Activated CD8-positive, alpha-beta T cell treated with anti-CD3 and anti-CD28 coated beads, Interleukin-2, amount 10 ng/mL, durations not matched to agents 7 days and 5 days (primary cell): ENCODE measurements at places on chromosomes 12 and 14. TPM values are rescaled to one million over a fixed set of nuclear protein-coding genes. Genes with fewer than 3 reads are reported as not detected.
A peak's percentile ranks its signal among the peaks of the same experiment; 100 is the strongest.

- no peak overlapping the region for H3K4me3 ChIP-seq
- DNase-seq: no peak
- no peak overlapping the region for H3K27ac ChIP-seq
Measured at GRCh38 chr12:64061868-64062375, 160.2 kb downstream of the KICS2 start.

Gene ACOT6
- not detected for total RNA-seq

- H3K36me3 ChIP-seq: peaks cover 49% of the 10 kb centered on the region
- H3K4me1 ChIP-seq: peaks cover 60% of the 10 kb centered on the region
- peak overlapping the region; percentile 91 for H3K4me3 ChIP-seq
- H3K27ac ChIP-seq: peak overlapping the region; percentile 96
Measured at GRCh38 chr14:88004506-88005036, 364 bp upstream of the GPR65 start.

Gene PIANP
- total RNA-seq: not detected

DNA sequence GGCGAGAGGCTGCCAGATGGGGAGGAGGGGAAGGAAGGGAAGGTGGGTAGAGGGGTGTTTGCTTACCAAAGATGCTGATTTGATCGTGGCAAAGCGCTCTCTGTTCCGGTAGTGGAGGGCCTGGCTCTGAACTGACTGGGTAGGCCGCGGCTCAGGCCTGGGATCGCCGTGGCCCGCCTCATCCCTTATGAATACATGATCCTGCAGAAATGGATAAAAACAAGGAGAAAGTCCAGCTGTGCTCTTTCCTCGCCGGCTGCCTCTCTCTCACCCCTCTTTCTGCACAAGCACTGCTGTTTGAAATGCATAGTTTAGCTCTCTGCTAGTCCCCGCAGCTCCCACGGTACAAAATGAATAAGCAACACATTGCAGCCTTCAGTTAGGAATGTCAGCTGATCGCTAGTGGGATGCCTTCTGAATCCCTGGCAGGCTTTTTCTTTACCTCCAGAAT is 53.8 kb downstream of the PEBP1 start:
- no peaks in the 10 kb centered on the region for H3K27me3 ChIP-seq
- H3K4me3 ChIP-seq: no peak overlapping the region
- peaks cover 2% of the 10 kb centered on the region for H3K4me1 ChIP-seq
- no peak for DNase-seq

DNA sequence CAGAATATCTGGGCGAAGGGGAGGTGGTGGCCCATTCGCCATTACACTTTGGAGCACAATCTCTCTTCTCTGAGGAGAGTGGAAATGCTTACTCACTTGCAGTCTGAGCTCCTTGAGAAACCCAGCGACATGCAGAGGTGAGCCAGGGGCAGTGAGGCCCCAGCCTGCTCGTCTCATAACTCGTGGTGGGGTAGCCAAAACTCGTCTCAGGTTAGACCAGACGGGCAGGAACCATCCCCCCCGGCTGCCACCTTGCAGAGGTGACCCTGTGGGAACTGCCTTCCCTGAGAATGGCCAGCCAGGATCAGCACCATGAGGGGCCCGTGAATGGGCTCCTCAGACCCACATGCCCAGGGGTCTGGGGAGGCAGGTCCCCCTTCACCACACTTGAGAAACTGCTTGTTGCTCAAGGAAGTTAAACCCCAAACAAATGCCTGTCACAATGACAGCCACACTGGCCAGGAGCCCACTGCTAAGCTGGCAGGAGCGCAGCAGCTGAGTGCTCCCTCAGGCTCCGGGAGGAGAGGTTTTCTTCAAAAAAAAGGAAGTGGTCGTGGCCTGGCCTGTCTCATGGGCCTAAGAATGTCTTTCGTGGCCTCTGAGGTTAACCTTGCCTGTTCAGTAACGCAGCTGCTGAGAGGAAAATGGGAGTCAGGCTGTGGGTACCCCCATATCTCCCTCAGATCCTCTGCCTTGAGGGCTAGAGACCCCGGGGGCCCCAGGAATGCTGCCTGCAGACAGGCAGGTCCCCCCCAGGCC is 9.2 kb upstream of the ALDH2 start:
- peaks cover 38% of the 10 kb centered on the region for H3K4me1 ChIP-seq
- peaks cover 8% of the 10 kb centered on the region for H3K36me3 ChIP-seq
- DNase-seq: peak; percentile 66
- H3K27ac ChIP-seq: peak overlapping the region; percentile 81

Gene CCND2
- total RNA-seq: 572 TPM

DNA sequence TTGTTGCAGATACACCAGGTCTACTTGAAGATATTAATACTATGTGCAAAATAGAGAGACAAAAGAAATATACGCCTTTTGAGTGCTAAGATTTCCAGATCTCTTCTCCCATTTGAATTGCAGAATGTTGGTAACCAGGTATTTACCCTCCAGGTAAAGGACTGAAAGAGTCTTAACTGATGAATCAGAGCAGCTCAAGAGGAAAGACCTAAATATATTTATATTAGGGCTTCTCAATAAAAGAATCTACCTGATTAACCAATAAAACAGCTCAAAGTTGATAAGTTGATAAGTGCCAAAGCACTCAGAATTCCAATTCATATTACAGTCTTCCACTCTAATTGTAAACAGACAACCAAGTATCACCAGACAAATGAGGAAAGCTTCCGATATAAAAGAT is 59.2 kb downstream of the ZNF641 start:
- no peak overlapping the region for H3K27ac ChIP-seq
- no peaks in the 10 kb centered on the region for H3K36me3 ChIP-seq
- H3K4me1 ChIP-seq: peaks cover 9% of the 10 kb centered on the region
- H3K4me3 ChIP-seq: no peak overlapping the region
- H3K27me3 ChIP-seq: peaks cover 13% of the 10 kb centered on the region

- no peaks in the 10 kb centered on the region for H3K27me3 ChIP-seq
- no peak for DNase-seq
- no peak overlapping the region for H3K27ac ChIP-seq
- H3K36me3 ChIP-seq: no peaks in the 10 kb centered on the region
- H3K4me1 ChIP-seq: no peaks in the 10 kb centered on the region
Measured at GRCh38 chr12:84994426-84994825, 41.7 kb downstream of the TSPAN19 start.

DNA sequence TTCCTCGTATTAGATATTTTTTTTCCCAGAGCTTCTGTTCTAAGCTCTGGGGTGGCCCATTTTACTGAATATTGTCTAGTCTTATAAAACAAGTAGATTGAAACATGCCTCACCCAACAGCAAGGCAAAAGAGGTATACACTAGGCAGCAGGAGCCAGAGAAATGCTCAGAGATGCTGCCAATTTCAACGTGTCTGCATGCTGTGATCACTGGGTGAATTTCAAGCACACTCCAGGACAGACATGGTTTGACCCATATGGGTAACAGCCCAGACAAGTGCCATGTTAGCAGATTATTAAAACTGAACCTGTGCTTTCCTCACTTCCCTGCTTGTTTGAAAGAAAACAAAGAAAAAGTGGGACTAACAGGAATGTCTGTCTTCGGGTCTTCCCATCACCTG is 321.3 kb downstream of the MED13L start:
- no peak overlapping the region for H3K4me3 ChIP-seq
- H3K27ac ChIP-seq: no peak overlapping the region
- H3K27me3 ChIP-seq: no peaks in the 10 kb centered on the region
- peaks cover 22% of the 10 kb centered on the region for H3K36me3 ChIP-seq
- peaks cover 19% of the 10 kb centered on the region for H3K4me1 ChIP-seq

- no peak overlapping the region for H3K4me3 ChIP-seq
- H3K27ac ChIP-seq: no peak overlapping the region
- H3K36me3 ChIP-seq: no peaks in the 10 kb centered on the region
Measured at GRCh38 chr14:82134411-82134810, 600.8 kb upstream of the SEL1L start.

Gene PRDM4
- 24.1 TPM for total RNA-seq

GRCh38 chr12:121806009-121806545 is 2.3 kb downstream of the SETD1B start:
- peak overlapping the region; percentile 84 for H3K27ac ChIP-seq
- peak overlapping the region; percentile 96 for H3K4me3 ChIP-seq
- H3K4me1 ChIP-seq: peaks cover 37% of the 10 kb centered on the region
- H3K27me3 ChIP-seq: no peaks in the 10 kb centered on the region
- DNase-seq: peak; percentile 43

GRCh38 chr12:88546226-88546625 is 34.0 kb downstream of the KITLG start:
- no peaks in the 10 kb centered on the region for H3K36me3 ChIP-seq
- no peaks in the 10 kb centered on the region for H3K4me1 ChIP-seq
- H3K4me3 ChIP-seq: no peak overlapping the region
